ENCODE measurements at places on chromosomes 12 and 14.

DNA sequence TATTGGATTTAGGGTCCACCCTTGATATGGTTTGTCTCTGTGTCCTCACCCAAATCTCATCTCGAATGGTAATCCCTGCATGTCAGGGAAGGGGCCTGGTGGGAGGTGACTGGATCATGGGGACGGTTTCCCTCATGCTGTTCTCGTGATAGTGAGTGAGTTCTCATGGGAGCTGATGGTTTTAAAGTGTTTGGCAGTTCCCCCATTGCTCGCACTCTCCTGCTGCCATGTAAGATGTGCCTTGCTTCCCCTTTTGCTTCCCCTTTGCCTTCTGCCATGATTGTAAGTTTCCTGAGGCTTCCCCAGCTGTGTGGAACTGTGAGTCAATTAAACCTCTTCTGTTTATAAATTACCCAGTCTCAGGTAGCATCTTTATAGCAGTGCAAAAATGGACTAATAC is 118.3 kb downstream of the VRK1 start:
- DNase-seq: no peak

- DNase-seq: no peak
These were observed 98.1 kb upstream of the MAX start for GRCh38 chr14:65200454-65200853.

- DNase-seq: no peak
These were observed 345.3 kb downstream of the RPL10L start for GRCh38 chr14:46306267-46306666.

DNA sequence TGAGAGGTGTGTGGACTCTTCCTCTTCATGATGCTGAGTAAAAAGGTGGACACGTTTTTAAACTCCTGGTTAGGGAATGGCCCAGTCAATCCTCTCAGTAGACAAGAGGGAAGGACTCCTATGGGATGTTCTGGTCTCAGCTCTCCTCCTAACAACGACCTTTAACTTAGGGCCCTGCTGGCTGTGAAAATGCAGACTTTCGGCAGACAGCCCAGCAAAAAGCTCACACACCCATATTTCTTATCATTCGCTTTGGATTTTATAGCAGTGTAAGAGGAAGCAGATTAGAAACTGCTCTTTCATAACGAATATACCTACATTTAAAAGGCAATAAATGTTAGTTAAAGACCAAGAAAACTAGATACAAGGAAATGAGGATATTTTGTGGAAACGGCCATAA is 18.0 kb upstream of the YARS2 start:
- DNase-seq: no peak

DNA sequence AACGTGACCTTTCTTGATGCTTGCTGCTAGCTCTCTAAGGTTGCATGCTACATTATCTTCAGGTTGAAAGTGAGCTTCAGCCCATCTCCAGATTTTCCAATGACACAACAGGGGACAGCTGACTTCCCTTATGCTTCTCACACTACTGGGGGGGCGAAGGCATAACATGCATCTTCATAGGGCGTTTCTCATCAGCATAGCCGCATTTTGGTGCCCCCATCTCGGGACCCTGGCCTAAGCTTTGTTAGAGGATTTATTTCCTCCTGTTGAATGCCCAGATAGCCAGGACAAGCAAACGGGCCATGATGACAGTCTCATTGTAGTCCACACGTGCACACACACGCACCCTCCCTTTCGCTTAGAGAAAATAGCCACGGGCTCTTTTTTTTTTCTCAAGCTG is 30.7 kb downstream of the SSPN start:
- DNase-seq: no peak

GRCh38 chr14:100651999-100652508 is 64.8 kb upstream of the BEGAIN start:
- DNase-seq: no peak

- DNase-seq: no peak
These were observed 31.8 kb upstream of the WSCD2 start for GRCh38 chr12:108097160-108097911.

DNA sequence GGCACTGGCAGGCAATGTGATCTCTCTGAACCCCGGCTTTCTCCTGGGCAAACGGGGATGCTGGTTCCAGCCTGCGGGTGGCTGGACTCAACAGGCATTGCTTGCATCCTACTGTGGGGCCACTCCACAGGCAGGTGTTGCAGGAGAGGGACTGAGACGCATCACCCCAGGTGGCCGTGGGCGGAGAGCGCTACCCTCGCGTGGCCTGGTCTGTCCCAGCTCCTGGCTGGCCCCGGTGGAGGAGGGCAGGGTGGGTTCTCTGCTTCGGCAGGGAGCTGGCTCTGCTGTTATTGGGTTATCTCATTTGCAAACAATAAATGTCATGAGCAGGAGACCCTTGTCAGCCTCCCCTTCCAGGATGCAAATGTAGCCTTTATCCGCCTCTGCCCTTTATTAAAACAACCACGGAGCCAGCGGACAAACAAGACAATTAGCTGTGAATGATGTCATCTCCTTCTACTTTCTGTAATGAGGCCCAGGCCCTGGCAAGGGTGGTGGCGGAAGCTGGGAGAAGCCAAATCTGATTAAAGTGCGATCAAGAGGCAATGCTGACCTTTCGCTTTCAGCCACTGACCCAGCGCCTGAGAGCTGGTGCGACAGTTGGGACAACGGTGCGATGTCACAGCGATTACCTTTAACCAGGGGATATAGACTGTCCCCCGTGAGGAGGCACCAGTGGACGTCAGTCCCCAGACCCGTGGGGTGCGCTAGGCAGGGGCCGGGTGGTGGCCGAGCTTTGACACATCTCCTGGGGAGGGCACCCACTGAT is 161.8 kb downstream of the KIF26A start:
- DNase-seq: no peak
